Vagina (tissue), 2 donors: ENCODE measurements at places on chromosomes 2 and 18. TPM values are rescaled to one million over a fixed set of nuclear protein-coding genes. Genes with fewer than 3 reads are reported as not detected.

- H3K4me1 ChIP-seq = no peaks in the 10 kb centered on the region
- H3K27me3 ChIP-seq = no peaks in the 10 kb centered on the region
- no peak overlapping the region for H3K4me3 ChIP-seq
- H3K27ac ChIP-seq = no peak overlapping the region
- DNase-seq = no peak
- no peaks in the 10 kb centered on the region for H3K36me3 ChIP-seq
Measured at GRCh38 chr2:225415792-225416191, 16.3 kb downstream of the NYAP2 start.

DNA sequence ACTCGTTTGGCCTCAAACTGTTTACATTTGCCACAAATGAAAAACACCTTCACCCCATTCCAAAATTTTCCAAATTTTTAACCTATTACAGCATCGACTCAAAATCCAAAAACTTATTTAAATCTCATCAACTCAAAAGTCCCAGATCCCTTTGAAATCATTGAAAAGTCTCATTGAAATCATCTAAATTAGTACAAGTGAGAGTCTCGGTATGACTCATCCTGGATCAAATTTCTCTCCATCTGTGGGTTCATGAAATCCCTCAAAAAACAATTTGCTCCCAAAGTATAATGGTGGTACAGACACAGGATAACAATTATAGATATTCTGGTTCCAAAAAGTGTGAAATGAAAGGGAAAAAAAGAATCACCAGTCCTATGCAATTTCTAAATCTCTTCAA, 65.1 kb downstream of the LRP1B start:
- DNase-seq = no peak
- H3K27ac ChIP-seq = no peak overlapping the region
- no peaks in the 10 kb centered on the region for H3K36me3 ChIP-seq
- no peak overlapping the region for H3K4me3 ChIP-seq
- H3K4me1 ChIP-seq = no peaks in the 10 kb centered on the region

- no peaks in the 10 kb centered on the region for H3K36me3 ChIP-seq
- peak overlapping the region; percentile 51 for H3K27ac ChIP-seq
- no peak overlapping the region for H3K4me3 ChIP-seq
- H3K27me3 ChIP-seq = no peaks in the 10 kb centered on the region
Measured at GRCh38 chr2:46171411-46171953, 125.7 kb upstream of the EPAS1 start.

Gene BOD1L2
- not detected for total RNA-seq
